8988T (cell line): ENCODE measurements at places on chromosomes 3 and 15.

DNA sequence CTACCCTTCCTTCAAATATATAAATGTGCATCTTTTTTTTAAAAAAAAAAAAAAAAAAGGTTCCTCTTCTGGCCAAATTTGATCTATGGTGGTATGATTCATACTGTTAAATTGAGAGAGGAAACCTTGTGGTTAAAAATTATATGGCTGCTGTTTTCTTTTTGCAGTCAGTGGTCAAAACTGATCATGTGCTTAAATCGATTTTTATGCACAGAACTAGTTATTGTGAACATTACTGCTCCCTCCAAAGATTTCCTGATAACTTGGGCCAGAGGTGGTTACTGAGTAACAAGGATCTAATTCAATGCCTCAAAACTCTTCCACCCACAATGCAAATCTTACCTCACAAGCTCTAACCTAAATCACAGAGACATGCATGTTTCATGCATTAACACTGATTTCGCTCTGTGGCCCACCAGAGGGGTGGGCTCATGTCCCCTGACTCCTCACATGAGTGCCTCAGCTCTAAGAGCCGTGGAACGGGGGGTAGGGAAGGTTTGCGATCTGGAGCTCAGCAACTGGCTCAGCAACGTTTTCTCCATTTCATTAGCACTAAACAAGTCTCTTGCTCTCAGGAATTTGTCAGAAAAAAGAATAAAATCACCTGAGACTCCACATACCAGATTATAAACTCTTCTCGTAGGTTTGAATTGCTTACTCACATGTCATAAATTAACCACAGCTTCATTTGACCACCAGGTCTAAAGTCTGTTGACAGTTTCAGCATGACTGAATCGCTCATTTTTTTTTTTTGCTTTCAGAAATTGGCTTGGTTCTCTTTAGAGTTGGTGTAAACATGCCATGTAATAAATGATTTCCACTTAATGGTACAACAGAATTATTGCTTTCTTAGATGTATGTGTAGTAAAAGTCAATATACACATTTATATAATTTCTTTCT, 280.4 kb downstream of the CD47 start:
- DNase-seq: no peak

DNA sequence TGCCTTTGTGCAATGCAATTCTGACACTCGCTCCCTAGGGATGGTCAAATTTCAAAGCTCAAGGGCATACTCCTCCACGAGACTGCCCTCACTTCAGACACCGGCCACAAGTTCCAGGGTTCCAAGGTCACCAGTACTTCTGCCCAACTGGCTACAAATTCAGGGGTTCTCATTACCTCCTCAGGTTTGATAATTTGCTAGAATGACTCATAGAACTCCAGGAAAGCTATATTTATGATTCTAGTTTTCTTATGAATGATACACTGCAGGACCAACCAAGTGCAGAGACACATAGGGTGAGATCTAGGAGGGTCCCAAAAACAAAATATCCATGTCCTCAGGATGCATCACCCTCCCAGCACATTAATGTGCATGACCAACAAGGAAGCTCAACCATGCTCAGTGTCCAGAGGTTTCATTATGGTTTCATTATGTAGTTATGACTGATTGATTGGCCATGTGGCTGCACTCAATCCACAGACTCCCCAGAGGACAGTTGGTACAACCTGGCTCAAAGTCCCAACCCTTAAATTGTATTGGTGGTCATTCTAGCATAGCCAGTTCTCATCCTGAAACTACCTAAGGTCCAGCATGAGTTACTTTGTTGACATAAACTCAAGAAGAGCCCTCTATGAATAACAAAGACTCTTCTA, 170.4 kb upstream of the LRRN1 start:
- no peak for DNase-seq

- DNase-seq: no peak
These were observed 72.1 kb downstream of the RFTN1 start for GRCh38 chr3:16441371-16441875.

DNA sequence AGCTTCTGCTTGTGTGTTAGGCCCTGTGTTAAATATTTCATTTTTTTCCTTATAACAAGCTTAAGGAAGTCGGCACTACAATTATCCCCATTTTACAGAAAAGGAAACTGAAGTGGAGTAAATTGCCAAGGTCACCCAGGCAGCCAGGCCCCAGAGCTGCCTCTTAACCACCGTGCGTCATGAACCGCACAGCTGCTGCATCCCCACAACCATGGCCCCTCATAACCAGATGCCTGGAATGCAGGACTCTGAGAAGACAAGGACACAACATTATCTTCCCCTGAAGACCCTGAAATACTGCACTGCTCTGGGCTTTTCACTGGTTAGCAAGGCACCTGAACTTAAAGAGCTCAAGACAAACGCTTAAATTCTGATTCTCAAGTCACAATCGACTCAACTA, 14.6 kb downstream of the LRIG1 start:
- no peak for DNase-seq

GRCh38 chr3:107028626-107029025, 348.6 kb upstream of the CCDC54 start:
- no peak for DNase-seq

DNA sequence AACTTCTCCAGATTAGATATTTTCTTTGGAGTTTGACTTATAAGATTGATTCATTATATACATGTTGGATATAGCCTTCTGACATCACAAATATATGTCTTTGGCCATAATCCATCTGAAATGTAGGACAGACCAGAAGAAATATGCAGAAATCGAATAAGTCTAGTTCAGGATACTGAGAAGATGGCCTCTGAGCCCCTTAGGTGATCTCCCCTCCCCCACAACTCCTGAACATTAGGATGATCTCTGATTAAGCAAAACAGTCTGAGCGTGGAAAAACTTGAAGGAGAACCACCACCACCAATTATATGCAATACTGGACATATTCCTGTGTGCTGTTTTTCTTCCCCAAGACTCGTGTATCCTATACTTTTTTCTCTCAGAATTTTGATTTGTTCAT, 3.2 kb downstream of the SETD5 start:
- no peak for DNase-seq

GRCh38 chr15:98324341-98324970, 323.9 kb upstream of the IGF1R start:
- DNase-seq: no peak

- no peak for DNase-seq
These were observed 11.9 kb downstream of the ANP32A start for GRCh38 chr15:68808770-68809169.

GRCh38 chr3:164572436-164572835, 505.9 kb downstream of the SI start:
- no peak for DNase-seq

- no peak for DNase-seq
These were observed 2.9 kb upstream of the PRKCD start for GRCh38 chr3:53157974-53158580.

DNA sequence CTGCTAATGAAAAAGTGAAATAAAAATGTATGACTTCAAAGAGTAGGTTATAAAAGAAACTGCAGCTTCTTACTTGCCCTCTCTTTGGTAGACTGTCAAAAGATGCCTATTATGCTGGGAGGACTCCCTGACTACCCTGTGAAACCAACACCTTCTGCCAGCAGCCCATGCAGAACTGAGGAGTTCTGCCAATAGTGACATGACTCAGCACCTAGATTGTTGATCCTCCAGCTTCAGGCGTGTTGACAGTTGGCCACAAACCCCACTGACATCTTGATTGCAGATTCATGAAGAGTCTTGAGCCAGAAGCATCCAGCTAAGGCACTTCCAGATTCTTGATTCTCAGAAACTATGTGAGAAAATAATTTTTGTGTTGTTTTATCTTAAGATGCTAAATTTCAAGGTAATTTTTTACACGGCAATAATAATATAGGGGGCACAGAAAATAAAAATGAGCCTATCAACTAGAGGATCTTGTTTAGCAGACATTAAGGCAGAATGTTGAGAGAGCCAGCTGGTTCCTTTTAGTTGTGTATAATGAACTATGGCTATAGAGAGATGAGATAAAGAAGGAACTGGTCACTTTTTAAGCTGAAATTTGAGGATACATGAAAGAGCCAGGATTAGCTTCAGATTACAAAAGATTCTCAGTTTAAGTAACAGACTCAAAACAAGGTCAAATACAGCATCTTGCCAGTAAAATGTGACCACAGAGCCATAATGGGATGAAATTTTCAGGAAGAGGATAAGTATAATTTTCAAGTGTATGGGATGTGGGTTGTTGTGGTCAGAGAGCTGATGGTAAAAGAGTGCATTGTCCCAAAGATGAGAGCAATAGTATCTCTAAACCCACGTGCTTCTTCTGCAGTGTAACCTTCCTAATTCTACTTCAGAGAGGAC, 588.7 kb upstream of the CBLB start:
- no peak for DNase-seq

DNA sequence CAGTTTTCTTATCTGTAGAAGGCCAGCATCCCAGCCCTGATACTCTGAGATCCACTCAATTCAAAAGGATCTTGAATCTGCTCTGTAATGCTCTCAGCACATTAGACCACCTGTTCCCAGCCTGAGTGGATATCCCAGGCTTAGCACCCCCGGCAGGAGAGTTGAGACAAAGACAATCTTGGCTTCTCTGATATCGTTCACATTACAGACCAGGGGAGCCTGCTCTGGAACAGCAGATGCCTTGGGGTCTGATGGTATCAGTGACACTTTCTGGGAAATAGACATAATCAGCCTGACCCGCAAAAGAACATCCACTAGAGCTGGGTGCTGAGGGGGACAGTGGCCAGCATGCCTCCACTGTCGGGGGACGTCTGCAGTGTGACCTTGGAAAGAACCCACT, 70.6 kb downstream of the BDH1 start:
- no peak for DNase-seq

- no peak for DNase-seq
These were observed 28.2 kb downstream of the GRAMD2A start for GRCh38 chr15:72169236-72169920.

GRCh38 chr15:80703965-80704364, 8.9 kb downstream of the ABHD17C start:
- DNase-seq: no peak

DNA sequence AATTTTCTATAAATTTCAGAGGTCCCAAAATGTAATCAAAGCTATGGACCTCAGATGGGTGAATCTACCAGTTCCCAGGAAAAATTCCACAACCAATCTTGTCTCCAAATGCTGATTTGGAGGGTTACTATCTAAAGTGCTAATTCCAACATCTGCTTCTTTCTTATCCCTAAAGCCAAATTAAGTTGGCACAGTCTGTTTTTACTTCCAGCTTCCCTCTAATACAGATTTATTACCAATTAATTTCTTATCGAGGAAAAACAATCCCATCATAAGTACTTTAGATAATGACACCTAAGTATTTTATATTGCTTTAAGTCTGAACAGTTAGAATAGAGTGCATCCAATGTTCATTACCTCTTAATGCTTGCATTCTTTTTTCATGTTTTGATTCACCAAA, 12.9 kb upstream of the TAFA4 start:
- DNase-seq: no peak

DNA sequence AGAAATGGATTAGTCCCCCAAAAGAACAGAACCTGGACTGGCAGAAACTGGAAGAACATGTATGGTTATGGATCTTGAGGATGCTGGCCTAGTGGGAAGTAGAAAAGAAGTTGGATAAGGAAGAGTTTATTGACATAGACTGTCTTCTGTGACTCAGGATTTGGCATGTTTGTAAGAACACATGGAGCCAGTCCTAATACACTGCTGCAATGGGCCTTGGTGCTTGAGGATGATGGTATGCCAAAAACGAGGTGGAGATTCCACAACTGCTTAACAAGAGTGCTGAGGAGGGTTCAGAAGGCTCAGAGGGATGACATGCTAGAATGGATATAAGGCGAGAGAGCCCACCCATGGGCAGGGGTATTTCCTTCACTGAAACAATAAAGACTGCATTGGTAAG, 22.4 kb downstream of the LZTFL1 start:
- no peak for DNase-seq

DNA sequence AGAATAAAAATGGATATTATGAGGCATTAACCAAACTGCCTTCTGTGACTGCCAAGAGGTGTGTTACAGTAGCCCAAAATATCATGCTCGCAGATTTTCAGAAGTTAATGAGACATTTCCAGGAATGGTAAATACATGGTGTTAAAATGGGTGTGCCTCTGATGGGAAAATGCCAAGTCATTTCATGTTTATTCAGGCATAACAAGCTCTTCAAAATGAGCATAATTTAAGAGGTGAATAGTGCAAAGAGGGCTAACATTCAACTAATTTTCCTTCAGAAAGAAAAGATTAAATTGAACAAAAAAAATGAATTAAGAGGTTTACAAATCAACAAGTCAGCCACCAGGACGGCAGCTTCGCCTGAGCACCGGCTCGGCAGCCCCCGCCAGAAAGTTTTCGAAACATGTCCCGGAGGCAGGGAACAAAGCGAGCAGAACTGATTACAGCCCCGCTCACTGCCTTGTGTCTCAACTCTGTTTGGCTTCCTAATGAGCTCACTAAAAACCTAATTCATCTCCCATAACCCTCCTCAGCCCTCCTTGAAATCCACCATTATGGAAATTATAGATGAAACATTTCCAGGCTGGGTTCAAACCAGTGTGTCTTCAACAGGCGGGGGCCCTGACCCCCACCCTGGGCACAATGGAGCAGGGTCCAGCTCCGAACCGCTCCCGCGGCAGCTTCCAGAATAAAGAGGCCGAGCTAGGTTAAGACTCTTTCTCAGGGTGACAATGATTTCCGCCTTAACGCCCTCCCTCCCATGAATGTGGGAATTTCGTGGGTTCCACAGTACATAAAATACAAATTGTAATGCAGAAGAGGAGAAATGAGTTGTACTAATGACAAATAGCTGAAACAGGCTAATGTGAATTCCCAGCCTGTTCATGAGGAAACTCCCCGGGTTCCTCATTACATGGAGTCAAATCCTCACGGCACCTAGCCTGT, 43.9 kb downstream of the MEIS2 start:
- DNase-seq: no peak

- no peak for DNase-seq
These were observed 170.3 kb downstream of the MOBP start for GRCh38 chr3:39637807-39638206.

GRCh38 chr15:62456011-62456920, 291.2 kb upstream of the C2CD4B start:
- DNase-seq: no peak

- no peak for DNase-seq
These were observed 43.6 kb downstream of the WHAMM start for GRCh38 chr15:82852941-82853561.

- no peak for DNase-seq
These were observed 18.8 kb downstream of the APH1B start for GRCh38 chr15:63296195-63296594.

DNA sequence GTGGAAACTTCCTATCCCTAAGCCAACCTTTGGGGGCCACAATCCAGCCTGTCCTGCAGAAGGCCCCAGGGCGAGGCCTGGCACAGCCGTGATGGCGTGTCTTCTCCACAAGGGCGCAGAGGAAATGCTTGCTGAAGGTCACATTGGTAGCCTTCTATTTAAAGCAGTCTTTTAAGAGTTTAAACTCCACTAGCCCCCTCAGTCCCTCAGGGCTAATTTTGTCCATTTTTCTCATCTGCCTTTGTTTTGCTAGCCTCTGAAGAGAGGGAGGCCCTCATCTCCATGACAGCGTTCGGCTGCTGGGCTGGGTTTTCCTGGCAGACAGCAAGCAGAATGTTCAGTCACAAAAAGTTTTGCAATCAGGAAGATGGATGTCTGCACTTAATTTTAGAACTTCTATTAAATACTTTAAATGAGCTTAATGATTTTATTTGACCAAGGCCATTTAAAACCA, 40.8 kb downstream of the RARB start:
- DNase-seq: no peak
